ENCODE measurements at places on chromosomes 5 and 9.

GRCh38 chr9:16143947-16144890 lies 591.4 kb downstream of the CCDC171 start:
- H3K4me1 ChIP-seq: no peaks in the 10 kb centered on the region
- DNase-seq: no peak
- H3K27ac ChIP-seq: no peak overlapping the region
- H3K4me3 ChIP-seq: no peak overlapping the region

DNA sequence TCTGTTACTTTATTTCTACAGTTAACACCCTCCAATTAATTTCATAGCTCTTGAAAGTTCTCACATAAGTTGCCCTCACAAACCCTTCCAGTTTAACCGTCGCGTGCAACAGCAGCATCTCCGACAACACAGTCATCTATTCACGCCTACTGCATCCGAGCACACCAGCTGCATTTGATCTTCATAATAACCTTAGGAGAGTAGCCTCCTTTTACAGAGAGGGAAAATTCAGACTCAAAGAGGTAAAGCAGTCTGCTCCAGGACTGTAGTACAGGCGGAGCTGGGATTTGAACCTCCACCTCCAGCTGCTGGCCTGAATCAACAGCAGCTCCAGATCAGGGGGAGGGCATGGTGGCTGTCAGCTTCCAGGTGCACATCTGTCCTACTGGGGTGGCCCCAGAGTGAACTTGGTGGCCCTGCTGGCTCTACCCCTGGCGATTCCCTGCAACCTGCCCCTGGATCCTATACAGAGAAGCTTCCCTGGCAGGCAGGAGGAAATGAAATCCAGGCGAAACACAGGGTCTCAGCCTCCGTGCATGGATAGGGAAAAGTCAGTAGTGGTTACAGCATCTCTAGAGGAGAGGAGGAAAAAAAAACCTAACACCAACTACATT lies 71.6 kb upstream of the UNC5A start:
- H3K4me3 ChIP-seq: no peak overlapping the region
- peak; percentile 33 for DNase-seq
- H3K27ac ChIP-seq: no peak overlapping the region
- no peaks in the 10 kb centered on the region for H3K36me3 ChIP-seq

- H3K4me1 ChIP-seq: no peaks in the 10 kb centered on the region
- DNase-seq: no peak
- H3K4me3 ChIP-seq: no peak overlapping the region
- H3K36me3 ChIP-seq: no peaks in the 10 kb centered on the region
- H3K27ac ChIP-seq: no peak overlapping the region
These were observed 973.6 kb upstream of the WWC1 start for GRCh38 chr5:167317884-167318283.

DNA sequence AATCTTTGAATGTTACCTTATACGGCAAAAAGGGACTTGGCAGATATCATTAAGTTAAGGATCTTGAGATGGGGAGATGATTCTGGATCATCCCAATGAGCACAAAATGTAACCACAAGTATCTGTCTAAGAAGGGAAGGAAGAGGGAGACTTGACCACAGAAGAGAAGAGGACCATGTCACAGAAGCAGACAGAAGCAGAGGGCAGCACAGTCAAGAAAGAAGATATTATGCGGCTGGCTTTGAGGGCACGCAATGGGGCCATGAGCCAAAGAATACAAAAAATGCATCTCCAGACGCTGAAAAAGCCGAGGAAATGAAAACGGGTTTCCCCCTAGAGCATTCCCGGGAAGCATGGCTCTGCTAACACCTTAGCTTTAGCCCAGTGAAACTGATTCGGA lies 225.3 kb downstream of the NR2F1-AS1 start:
- H3K27me3 ChIP-seq: no peaks in the 10 kb centered on the region
- no peaks in the 10 kb centered on the region for H3K36me3 ChIP-seq
- H3K27ac ChIP-seq: no peak overlapping the region
- no peak overlapping the region for H3K4me3 ChIP-seq
- no peak for DNase-seq
- H3K4me1 ChIP-seq: no peaks in the 10 kb centered on the region

DNA sequence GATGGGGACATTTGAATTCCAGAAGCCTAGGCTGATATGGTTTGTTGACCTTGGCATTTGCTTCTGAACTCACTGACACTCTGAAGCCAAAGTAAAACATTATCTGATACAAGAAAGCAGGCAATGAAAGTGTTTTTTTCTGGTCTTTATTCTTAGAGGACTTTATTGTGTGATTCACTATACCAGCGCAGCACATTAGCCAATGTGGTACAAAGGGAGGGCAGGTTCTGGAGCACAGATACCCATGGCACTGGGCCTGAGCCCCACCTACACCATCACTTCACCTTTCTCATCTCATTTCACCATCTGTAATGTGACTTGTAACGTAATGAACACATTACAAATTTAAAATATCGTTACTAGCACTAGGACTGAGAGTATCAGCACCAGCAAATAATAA lies 89.7 kb upstream of the ZNF366 start:
- peaks cover 8% of the 10 kb centered on the region for H3K4me1 ChIP-seq
- H3K27me3 ChIP-seq: no peaks in the 10 kb centered on the region
- no peak overlapping the region for H3K4me3 ChIP-seq
- H3K27ac ChIP-seq: peak overlapping the region; percentile 62
- DNase-seq: no peak
- no peaks in the 10 kb centered on the region for H3K36me3 ChIP-seq

DNA sequence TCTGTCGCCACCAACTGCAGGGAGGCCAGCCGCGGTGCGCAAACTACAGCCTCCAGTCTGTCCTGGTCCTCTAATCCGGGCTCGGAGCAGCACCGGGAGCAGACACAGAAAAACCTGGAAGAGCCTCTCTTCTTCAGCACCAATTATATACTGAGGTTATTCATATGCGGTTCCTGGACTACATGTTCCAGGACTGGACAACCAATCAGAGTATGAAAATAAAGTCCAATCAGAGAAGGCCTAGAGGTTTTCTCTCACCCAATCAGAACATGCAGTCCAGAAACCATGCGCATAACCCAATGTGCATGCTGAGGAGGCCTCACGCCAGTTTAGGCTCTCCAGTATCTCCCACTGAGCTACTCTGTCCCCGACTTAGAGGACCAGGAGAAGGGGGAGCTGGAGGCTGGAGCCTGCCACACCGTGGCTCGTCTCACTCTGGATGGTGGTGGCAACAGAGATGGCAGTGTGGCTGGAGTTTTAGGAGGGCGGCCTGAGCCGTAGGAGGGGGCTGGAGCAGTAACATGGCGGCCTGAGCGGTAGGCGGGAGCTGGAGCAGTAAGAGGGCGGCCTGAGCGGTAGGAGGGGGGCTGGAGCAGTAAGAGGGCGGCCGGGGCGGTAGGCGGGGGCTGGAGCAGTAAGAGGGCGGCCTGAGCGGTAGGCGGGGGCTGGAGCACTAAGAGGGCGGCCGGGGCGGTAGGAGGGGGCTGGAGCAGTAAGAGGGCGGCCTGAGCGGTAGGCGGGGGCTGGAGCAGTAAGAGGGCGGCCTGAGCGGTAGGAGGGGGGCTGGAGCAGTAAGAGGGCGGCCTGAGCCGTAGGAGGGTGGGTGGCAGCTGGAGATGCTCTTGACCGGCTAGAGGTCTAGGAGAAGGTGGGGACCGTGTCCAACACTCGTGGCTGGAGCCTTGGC lies 20.4 kb upstream of the TRIM52 start:
- H3K36me3 ChIP-seq: peaks cover 9% of the 10 kb centered on the region
- H3K4me1 ChIP-seq: peaks cover 4% of the 10 kb centered on the region
- peak; percentile 95 for DNase-seq
- H3K27ac ChIP-seq: peak overlapping the region; percentile 90
- no peaks in the 10 kb centered on the region for H3K27me3 ChIP-seq

DNA sequence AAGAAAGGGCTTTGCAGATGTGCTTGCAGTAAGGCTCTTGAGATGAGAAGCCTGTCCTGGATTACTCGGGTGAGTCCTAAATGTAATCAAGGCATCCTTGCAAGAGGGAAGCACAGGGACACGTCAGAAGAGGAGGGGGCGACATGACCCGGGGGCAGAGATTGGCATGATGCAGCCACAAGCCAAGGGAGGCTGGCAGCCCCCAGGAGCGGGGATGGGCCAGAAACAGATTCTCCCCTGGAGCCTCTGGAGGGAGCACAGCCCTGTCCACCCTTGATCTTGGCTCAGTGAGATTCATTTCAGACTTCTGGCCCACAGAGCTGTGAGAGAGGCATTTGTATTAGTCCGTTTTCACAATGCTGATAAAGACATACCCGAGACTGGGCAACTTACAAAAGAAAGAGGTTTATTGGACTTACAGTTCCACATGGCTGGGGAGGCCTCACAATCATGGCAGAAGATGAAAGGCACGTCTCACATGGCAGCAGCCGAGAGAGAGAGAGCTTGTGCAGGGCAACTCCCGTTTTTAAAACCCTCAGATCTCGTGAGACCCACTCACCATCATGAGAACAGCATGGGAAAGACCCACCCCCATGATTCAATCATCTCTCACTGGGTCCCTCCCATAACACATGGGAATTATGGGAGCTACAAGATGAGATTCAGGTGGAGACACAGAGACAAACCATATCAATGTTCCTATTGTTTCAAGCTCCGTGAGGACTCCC lies 76.1 kb downstream of the ADAMTS2 start:
- H3K4me1 ChIP-seq: no peaks in the 10 kb centered on the region
- no peak overlapping the region for H3K27ac ChIP-seq
- H3K27me3 ChIP-seq: no peaks in the 10 kb centered on the region
- H3K36me3 ChIP-seq: no peaks in the 10 kb centered on the region
- H3K4me3 ChIP-seq: no peak overlapping the region
- peak; percentile 14 for DNase-seq

DNA sequence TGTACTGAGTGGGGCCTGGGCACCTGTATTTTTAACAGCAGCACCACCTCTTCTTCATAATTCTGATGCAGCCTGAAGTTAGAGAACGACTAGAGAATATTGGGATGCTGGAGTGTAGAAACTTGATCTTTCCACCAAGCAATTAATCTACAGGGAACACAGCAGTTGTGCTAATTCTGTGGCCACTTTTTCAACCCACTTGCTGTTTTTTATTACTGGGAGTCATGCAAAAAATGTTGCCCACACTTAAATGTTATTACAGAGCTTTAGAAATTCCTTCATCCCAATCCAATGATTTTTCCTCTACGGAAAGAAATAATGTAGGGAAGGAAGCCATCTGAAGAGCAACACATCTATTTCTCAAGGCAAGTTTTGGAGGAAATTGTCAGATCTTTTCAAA lies 190.9 kb upstream of the TUT7 start:
- H3K27me3 ChIP-seq: no peaks in the 10 kb centered on the region
- no peaks in the 10 kb centered on the region for H3K4me1 ChIP-seq
- no peak overlapping the region for H3K4me3 ChIP-seq
- no peak overlapping the region for H3K27ac ChIP-seq
- no peaks in the 10 kb centered on the region for H3K36me3 ChIP-seq

- no peak for DNase-seq
- H3K4me1 ChIP-seq: no peaks in the 10 kb centered on the region
- H3K27me3 ChIP-seq: no peaks in the 10 kb centered on the region
- H3K27ac ChIP-seq: no peak overlapping the region
- no peaks in the 10 kb centered on the region for H3K36me3 ChIP-seq
- no peak overlapping the region for H3K4me3 ChIP-seq
These were observed 239.5 kb downstream of the MCTP1 start for GRCh38 chr5:95045181-95045965.

DNA sequence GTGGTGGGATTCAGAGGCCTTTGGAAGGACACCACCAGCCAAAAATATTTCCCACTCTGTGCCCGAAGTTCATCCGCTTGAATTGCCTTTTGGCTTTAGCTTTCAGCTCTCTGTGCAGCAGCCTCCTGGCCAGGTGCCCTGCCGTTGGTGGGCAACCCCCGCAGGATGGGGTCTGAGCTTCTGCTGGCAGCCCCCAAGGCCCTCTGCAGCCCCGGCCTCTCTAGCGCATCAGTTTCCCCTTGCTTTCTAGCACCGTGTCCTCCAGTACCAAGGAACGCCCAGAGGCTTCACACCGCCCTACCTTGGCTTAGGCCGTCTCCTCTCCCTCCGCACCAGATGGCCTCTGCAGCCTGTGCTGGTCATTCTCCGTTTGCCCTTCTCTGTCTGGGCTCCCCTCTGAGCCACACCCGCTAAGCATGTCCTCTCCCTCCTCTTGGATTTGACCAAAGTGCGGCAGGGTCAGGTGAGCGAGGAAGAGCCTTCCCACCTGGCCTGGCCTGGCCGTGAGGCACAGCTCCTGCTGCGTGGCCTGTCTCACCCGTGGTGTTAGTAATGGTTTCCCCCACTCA lies 4.2 kb upstream of the TSC1 start:
- H3K27me3 ChIP-seq: no peaks in the 10 kb centered on the region
- H3K4me1 ChIP-seq: no peaks in the 10 kb centered on the region
- H3K4me3 ChIP-seq: no peak overlapping the region
- H3K27ac ChIP-seq: no peak overlapping the region

DNA sequence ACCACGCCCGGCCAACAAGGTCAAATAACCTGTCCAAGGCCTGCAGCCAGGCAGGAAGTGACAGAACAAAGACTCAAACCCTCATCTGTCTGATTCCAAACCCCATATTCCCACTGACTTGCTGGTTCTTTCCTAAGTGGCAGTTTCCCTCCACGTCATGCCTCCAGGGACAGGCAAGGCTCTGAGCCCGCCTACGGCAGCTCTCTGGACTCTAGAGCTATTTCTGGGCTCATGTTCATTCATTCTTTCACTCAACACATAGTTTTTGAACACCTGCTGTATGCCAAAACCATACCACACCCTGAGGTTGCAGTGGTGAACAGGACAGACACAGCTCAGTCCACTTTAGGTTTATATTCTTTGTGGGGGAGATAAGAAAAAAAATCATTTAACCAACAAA lies 5.2 kb upstream of the FBP1 start:
- H3K4me3 ChIP-seq: no peak overlapping the region
- peaks cover 22% of the 10 kb centered on the region for H3K27me3 ChIP-seq
- H3K4me1 ChIP-seq: no peaks in the 10 kb centered on the region
- H3K27ac ChIP-seq: no peak overlapping the region
- DNase-seq: no peak

DNA sequence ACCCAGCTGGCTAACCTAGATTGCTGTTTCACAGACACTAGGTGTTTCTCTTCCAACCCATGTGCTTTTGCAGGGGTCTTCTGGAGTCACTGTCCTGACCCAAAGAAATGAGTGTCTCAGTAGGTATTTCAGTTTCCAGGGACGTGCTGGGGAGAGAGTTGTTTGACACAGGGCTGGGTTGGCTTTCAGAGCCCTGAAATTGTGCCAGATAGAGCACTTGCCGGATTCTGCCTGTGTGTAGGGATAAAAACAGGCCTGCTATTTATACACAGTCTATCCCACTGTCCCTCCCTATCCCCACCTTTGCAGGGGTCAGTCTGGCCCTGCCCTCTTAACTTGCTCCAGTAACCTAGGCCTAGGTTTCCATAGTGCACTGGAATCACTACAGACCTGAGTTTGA lies 957 bp upstream of the HBEGF start:
- peaks cover 20% of the 10 kb centered on the region for H3K27me3 ChIP-seq
- no peak overlapping the region for H3K27ac ChIP-seq
- H3K36me3 ChIP-seq: peaks cover under 1% of the 10 kb centered on the region

DNA sequence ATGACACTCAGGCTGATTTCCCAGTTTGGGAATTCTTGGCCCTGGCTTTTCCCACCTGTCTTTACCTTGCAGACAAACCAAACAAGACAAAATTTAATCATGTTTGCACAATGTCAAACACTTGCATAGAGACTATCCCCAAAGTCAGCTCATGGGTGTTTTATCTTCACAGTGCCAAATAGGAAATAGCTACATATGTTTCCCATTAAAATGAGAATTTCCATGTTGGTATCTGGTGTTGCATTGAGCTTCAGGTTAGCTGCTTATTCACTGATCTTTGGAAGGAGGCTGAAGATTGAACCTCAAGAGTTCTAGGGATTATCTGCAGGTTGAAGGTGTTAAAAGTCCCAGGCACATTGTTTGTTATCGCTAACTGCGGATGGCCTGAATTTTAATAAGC lies 19.5 kb downstream of the MAP1B start:
- no peak overlapping the region for H3K4me3 ChIP-seq
- no peaks in the 10 kb centered on the region for H3K27me3 ChIP-seq
- peaks cover 77% of the 10 kb centered on the region for H3K36me3 ChIP-seq
- peak overlapping the region; percentile 12 for H3K27ac ChIP-seq
- DNase-seq: no peak

Measured in endodermal cell (in vitro differentiated cells).